Mesenchymal stem cell (in vitro differentiated cells and primary cell): ENCODE measurements at places on chromosomes 3 and 15.

GRCh38 chr3:76669322-76669721, 370.6 kb upstream of the ROBO2 start:
- no peak for DNase-seq

GRCh38 chr3:71492974-71493771, 90.4 kb downstream of the FOXP1 start:
- no peak for DNase-seq

- DNase-seq = no peak
Observed at GRCh38 chr3:16423298-16423697, 90.2 kb downstream of the RFTN1 start.

DNA sequence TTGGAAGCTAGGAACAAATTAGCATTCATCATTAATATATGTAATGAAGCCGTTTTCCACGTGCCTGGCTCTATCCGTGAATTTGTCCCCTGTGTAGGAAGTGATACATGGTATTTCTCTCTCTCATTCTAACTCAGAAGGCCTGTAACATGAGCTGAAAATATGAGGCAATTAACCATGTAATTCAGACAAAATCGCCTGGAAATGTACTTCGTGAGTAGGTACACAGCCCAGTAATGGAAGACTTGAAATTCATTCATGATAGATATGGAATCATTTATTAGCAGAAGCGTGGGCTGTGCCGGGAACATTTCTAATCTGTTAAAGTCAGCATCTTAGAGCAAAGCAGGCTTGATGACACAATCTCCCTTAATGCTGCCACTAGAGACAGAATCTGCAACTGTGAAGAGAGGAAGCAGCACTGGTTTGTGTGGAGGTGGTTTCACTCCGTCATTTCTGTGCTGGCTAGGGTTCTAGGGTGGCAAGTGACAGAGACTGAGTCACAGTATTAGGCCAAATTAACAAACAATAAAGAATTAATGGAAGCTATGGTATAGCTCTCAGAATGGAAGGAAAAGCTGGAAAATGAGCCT, 225.0 kb upstream of the PROK2 start:
- no peak for DNase-seq
